ENCODE measurements at places on chromosomes 11 and 22.

GRCh38 chr11:69726481-69726880 lies 22.7 kb upstream of the FGF19 start:
- no peak for DNase-seq

GRCh38 chr22:24366701-24367100 lies 60.7 kb upstream of the ADORA2A start:
- no peak for DNase-seq

GRCh38 chr11:32311346-32312065 lies 123.8 kb downstream of the WT1 start:
- DNase-seq: no peak

DNA sequence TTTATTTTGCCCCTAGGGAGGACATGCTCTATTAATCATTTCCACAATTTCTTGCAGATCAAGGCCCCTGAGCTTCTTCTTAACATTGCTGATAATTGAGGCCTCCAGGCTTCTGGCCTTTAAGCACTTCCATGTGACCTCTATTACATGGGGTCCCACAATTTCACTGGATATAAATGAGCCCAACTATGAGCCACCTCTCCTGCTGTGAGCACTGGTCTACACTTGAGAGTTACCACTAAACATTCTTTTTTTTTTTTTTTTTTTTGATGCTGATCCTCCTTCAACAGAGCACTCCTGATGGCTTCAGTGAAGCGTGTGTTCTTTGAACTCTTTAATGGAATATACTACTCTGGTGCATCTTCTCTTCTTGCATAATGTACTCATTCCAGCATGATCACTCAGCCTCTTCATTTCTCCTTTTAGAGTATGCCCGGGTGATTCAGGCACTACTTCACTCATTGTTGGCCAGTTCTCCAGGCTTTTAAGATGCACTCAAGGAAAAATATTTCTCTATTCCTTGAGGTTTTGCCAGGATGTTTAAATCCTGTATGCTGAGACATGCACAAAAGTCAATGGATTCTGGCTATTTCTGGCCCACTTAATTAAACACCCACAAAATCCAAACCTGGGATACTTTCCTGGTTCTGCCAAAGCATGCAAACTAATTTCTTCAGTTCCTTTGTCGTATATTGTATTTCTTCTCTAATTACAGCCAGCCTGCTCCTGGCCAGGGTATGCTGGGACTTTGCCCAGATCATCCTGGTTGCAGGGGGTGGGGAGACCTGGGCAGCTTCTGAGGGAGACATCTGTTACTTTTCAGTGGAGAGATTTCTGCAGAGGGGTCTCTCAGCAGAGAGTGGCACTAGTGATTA lies 257.8 kb upstream of the LUZP2 start:
- DNase-seq: peak; percentile 96

GRCh38 chr11:62138630-62139425 lies 15.0 kb downstream of the INCENP start:
- DNase-seq: no peak

GRCh38 chr11:113906038-113906437 lies 1.4 kb downstream of the HTR3B start:
- DNase-seq: no peak

DNA sequence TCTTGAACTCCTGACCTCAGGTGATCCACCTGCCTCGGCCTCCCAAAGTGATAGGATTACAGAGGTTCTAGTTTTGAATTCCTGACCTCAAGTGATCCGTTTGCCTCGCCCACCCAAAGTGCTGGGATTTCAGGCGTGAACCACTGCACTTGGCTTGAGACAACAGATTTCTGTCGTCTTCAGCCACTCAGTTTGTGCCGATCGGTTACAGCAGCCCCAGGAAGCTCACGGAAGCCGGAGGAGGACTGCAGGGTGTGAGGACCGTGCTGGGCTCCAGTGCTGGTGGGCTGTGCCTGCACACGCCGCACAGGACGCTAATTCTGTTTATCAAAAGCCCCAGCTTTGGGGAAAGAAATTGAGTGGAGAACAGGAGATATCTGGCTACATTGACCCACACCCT lies 82.0 kb downstream of the CELSR1 start:
- DNase-seq: no peak

GRCh38 chr11:82995754-82996398 lies 75.8 kb downstream of the RAB30 start:
- DNase-seq: peak; percentile 77

DNA sequence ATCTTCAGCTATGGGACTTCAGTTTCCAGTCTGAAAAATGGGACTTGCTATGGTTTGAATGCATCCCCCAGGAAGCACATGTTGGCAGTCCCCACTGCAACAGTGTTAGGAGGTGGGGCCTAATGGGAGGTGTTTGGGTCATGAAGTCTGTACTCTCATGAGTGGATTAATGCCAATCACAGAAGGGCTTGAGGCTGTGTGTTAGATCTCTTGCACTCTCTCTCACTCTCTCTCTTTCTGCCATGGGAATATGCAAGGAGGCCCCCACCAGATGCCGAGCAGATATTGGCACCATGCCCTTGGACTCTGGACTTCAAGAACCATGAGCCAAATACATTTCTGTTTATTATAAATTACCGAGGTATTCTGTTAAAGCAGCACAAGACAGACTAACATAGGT lies 7.8 kb upstream of the AP1B1 start:
- no peak for DNase-seq

DNA sequence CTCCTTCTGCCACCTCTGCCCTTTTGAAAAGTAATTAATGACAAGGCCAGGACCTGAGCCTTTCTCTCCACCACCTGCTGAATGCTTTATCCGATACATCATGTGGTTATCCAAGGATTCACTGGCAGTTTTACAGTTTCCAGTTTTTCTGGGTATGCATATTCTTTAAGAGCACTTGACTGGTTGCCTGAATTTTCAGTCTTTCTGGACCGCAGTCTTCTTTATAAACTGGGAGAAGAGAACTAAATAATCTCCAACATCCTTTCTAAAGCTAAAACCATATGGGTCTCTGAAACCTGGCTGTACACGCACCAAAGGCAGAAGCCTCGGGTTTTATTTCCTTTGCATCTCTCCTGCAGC lies 65.1 kb downstream of the BTG4 start:
- no peak for DNase-seq

- DNase-seq: peak; percentile 5
Observed at GRCh38 chr11:104380358-104380757, 216.4 kb upstream of the PDGFD start.

- DNase-seq: no peak
Observed at GRCh38 chr22:49380828-49381114, 446.9 kb downstream of the BRD1 start.

DNA sequence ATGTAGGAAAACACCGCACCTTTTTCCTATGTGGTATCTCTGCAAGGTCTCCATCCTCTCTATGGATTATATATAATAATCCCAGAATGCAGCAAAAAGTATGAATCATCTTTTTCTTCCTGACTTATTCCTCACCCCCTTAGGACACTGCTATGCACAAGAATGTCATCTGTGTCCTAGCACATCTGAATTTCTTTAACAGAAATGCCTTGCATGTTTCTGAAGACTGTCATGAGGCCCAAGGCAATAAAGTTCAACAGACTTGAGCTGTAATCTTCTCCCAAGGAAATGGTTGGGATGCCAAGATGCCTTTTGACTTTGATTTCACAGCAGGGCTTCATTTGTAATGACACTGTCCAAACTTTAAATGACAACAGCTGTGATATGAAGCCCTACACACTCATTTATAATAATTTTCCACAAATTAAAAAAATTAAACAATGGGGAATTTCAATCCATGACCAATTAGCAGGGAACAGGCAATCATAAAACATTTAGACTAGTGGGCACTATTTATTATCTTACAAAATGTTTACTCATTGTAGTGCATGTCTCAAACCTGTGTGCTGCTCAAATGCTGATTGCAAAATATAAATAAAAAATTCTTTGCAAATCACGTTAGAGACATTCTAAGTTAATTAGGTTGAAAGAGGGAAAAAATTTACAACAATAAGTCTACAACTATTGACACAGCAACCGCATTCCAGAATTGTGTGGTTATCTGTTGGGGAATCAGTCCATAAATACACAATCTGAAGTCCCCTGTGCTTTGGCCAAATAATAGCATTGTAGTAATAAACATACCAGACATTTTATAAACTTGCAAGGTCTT lies 242.3 kb downstream of the SWAP70 start:
- peak; percentile 99 for DNase-seq

- DNase-seq: no peak
Observed at GRCh38 chr11:72629266-72629665, 45.0 kb downstream of the PDE2A start.

DNA sequence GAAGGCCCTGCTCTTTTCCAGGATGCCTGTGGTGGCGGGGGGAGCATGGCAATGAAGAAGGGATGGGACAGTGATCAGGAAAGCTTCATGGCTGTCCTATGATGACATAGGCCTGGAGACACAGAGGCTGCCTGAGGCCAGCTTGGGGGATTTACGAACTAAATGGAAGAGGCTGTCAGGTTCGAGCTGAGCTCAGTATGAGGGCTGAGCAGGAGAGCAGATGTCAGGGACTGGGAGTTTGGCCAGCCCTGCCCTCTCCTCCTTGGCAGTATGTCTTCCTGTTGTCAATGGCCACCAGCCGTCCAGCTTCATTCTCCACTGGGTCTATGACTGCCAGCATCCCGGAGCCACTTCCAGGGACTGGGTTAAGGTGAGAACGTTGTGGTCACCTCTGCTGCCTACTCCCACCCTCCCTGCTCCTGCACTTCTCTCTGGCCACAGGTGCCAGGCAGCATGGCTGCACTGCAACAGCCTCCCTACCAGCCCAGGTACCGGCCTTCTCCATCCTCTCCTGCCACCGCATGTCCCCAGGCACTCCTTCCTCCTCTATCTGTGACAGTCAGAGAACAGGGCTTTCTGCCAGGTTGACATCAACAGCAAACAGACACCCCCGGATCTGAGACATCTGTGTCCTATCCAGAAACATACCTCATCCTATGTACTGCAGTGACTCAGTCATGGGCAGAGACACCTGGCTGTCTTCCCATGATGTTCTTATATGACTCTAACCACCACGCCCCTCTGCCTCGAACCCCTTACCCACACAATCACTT lies 75.1 kb downstream of the KIRREL3 start:
- DNase-seq: peak; percentile 41

GRCh38 chr11:58276151-58276550 lies 8.1 kb upstream of the OR10W1 start:
- no peak for DNase-seq

GRCh38 chr11:17387811-17388210 lies 648 bp downstream of the KCNJ11 start:
- no peak for DNase-seq

DNA sequence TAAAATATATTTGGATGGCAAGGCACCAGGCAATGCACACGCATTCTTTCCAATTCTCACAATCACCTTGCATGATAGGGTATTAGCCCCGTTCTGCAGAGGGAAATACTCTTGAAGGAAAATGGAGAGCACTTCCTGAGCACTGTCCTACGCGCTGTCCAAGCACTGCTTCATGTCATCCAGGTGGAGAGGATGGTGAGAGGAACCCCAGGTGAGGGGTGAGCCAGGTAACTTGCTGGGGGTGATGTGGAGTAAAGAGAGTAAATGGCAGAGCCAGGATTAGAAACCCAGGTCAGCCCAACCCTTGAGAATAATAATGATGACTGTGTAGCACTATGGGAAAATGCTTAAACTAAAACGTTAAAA lies 711 bp upstream of the PACSIN2 start:
- DNase-seq: no peak

GRCh38 chr22:27815826-27816530 lies 14.4 kb upstream of the MN1 start:
- DNase-seq: no peak

DNA sequence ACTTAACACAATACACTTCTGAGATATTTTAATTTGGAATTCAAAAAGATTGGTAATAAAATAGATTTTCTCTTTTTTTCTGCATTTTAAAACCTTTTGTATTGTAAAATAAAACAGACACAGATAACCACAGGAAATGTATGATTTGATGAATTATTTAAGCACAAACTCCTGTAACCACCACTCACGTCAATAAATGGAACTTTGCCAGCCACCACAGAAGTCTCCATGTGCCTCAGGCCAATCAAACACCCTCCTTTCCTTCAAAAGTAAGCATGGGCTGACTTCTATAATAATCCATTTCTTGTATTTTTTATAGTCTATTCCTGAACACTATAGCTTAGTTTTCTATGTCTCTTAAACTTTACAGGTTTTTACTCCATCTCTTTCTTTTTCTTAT lies 721.7 kb downstream of the DLG2 start:
- DNase-seq: peak; percentile 89

DNA sequence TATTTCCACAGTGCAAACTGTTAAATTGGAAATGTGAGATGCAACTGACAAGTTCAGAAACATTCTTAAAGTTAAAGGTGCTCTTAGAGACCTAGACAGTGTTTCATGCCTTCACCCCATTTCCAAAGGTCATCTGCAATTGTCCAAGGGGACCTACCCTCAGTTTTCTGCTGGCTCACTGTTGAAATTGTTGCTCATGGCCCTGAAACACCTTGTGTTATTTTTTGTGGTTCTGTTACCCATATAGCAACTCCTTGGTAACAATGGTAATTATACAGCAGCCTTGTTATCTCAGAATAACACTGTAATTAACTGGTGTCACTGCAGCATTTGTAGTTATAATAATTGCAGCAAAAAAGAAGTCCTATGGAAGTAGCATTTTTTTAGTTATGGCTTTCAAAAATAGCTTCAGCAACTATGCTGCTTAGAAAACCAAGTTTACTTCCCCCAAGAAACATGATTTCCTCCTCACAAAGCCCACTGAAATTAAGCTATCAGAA lies 49.2 kb upstream of the CCDC34 start:
- no peak for DNase-seq

DNA sequence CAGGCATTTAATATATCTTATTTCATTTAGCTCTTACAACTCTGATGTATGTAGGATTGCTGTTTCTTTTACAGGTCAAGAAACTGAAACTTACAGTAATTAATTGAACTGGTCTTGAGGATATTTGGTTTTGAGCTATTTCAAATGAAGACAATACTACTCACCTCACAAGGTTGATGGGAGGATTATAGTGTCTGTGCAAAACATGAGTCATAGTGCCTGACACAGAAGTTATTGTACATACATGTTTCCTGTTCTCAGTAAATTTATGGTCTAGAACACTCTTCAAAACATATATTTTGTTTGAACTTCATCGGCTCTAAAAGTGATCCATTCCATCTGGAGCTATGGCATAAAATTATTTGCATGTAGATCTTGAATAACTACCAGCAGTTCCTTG lies 61.9 kb downstream of the CECR2 start:
- peak; percentile 33 for DNase-seq

GRCh38 chr11:76493626-76494539 lies 49.1 kb downstream of the EMSY start:
- no peak for DNase-seq

DNA sequence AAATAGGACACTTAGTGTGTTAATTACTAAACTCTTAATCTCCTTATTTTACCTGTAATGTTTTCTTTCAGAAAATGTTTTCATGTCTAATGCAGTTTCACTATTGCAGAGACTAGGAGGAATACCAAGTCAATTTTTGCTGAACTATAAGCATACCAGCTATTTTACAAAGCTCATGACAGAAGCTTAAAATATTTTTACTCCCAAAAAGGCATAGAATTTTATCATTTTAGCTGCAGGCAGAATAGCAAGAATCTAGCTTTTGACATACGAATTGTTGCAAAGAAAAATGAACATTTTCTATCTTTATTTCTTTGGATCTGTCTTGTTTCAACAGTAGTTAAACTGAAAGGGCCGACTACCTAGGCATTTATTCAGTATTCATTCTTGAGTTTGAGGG lies 366.9 kb downstream of the FAT3 start:
- no peak for DNase-seq

- peak; percentile 19 for DNase-seq
Observed at GRCh38 chr11:134762248-134763029, 350.4 kb upstream of the B3GAT1 start.

GRCh38 chr22:17258015-17258787 lies 39.0 kb upstream of the ADA2 start:
- peak; percentile 19 for DNase-seq

GRCh38 chr11:111177037-111177871 lies 68.3 kb upstream of the POU2AF2 start:
- DNase-seq: no peak
